ENCODE measurements at places on chromosomes 1 and 21.

- no peak for DNase-seq
Observed at GRCh38 chr1:228987286-228987685, 252.0 kb downstream of the RHOU start.

DNA sequence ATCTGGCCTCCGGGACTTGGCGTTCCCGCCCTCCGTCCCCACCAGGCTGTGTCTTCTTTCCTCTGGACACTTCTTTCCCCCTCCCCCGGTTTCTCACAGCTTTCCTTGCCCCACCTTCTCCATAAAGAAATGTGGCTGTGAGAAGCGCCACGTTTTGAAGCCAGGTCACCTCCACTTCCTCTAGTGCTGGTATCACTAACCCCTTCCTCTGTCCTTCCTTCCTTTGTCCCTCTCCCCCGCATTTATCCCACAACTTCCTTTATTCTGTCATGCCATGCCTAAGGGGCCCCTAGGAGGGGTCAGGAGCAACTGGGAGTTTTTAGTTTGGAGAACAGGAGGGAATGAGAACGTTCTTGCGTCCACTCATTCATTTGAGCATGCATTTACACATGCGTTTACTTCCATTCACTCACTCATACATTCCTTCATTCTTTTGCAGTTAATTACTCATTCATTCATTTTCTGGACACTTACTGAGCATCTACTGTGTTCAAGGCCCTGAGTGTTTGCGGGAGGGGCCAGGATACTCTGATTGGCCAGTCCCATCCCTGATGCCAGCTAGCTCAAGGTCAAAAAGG, 5.0 kb upstream of the ACOT11 start:
- no peak for DNase-seq

- DNase-seq, result no peak
Observed at GRCh38 chr21:44578371-44579055, 1.9 kb downstream of the KRTAP10-5 start.

GRCh38 chr1:153583976-153584375, 18.3 kb upstream of the S100A2 start:
- DNase-seq, result no peak

DNA sequence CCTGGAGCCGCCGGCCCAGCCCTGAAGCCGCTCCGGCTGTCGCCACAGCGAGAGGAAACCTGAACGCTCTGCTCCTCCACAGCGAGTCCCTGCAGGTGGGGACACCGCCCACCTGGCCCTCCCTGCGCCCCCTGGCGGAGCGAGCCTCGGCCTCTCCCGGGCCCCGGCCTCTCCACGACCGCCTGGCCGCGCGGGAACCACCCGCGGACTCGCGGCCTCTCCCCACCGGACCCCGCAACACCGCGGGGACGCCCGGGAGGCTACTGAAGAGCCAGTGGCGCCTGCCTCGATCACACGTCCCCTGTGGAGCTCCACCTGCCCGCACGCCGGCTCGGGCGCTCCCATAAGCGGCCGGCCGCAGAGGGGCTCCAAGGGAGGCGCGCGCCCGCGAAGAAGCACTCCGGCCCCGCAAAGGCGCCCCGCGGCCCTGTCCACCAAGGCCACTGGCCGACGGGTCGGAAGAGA, 109.6 kb downstream of the KCNN3 start:
- peak; percentile 69 for DNase-seq

- no peak for DNase-seq
Observed at GRCh38 chr1:217407534-217408001, 223.3 kb downstream of the GPATCH2 start.

DNA sequence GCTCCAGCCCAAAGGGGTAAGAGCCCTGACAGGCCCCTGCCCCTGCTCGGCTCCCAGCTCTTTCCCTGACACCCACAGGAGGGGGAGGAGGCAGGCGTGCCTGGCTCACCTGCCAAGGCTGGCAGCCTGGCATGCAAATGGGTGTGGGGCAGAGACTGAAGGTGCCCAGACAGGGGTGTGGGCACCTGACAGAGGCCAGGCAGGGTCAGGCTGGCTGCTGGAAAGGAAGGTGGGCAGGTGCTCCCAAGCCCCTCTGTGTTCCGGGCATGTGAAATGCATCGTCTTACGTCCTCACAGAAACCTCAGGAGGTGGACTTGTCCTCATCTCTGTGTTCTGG, 19.4 kb upstream of the CASZ1 start:
- no peak for DNase-seq

GRCh38 chr1:214842856-214843255, 239.7 kb upstream of the KCNK2 start:
- no peak for DNase-seq

Data from stimulated activated CD4-positive, alpha-beta T cell treated with anti-CD3 and anti-CD28 coated beads, Interleukin-1b, Interleukin-23, amount 100 ng/mL, for 1 hour (primary cell).